ENCODE measurements at places on chromosomes 3 and 15. TPM values are rescaled to one million over a fixed set of nuclear protein-coding genes. Genes with fewer than 3 reads are reported as not detected.

GRCh38 chr3:100754563-100755334, 45.5 kb downstream of the TFG start:
- no peak for DNase-seq

DNA sequence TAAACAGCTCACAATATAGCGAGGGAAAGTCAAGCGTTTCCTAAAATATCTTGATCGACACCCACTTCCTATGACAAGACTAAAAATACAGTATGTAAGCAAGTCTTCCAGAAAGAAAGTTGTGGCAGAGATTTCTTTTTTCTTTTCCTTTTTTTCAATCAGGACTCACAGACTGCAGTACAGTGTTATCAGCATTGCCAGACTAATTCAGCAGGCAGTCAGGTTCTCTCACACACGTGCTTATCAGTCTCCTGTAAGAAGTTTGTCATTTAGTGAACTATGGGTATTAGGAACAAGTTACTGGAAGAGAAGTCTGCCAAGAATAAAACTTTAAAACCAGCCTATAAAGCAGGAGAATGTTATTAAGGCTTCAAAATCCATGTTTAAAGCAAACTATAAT, 32.8 kb upstream of the ZNF385D start:
- no peak for DNase-seq

DNA sequence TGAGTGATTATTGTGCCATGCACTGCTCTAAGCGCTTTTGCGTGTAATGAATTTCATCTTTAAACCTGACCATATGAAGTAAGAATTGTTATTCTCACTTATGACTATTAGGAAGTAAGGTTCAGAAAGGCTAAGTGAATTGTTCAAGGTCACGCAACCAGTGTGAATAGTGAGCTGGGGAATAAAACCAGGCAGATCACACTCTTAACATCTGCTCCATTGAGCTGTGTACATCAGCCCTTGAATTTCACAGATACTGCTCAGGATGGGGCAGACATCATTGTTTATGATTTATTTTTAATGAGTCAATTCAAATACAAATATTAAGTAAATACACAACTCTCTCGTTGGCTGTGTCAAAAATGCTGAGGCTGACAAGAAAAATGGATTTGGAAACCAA, 184.5 kb downstream of the FNDC3B start:
- no peak for DNase-seq

DNA sequence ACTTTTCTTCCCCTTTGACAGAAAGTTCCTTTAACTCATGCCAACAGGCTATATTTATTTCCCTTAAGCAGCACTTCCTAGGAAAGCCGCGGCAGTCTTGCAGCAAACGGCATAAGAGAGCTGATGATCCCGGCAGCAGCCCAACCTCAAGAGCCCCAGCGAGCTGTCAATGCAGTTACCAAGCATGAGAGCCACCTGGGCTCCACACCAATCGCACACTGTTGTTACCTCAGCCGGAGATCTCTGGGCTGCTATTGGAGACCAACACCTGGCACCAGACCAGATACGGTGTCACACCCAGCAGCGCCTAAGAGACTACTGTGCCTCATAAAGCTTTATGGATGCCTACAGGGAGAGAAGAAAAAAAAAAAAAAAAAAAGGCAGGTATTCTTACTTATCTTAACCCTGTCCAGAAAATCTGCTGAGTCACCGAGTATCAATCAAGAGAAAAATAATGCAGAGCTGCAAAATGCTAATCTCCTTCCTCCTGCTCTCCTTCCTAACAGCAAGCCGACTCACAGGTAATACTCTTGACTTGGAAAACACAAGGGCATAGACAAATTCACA, 11.7 kb downstream of the ABCC5 start:
- no peak for DNase-seq

DNA sequence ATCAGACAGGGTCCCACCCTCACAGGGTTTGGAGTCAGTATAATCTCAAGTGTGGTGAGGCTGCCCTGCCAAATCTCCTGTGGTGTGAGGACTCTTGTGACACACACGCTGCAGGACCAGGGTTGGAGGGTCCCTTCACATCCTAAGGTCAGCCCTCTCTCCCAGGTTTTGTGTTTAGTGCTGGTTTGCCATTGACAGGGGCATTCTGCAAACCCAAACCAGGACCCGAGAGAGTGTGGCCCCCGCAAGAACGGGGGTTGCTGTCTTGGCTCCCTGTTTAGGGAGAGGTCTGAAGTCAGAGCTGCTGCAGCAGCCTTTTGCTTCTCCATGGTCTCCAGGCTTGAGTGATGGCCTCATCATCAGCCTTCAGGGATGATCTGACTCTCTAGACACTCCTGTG, 14.7 kb downstream of the FAM107A start:
- DNase-seq = no peak

DNA sequence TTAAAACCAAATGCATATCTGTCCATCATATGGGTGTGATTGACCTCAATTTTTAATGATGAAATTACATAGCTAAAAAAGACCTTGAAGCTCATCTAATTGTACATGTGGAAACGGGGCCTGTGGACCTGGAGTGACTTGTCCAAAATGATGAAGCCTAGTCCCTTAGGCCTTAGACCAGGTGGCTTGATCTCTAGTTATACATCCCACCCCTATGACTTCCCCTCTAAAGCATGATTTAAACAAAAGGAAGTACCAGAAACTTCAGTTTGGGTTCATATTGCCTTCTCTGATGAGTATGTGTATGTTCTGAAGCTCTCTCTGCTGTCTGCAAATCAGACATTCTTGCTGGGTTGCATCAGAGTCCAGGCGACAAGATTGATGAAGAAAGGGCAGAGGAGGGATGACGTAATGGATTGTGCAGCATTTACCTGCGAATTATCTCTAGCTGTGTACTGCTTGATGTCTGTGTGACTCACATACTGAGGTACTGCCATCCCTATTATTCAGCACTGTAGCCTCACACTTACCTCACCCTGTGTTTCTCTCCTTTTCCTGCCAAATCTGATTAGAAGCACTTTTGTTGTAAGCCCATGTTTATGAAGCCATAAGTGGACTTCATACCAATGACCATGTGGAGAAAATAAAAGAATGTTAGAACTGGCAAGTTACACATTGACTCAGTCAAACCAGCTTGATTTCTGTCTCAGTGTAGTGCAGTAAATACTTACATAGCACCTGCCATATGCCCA, 111.5 kb downstream of the FILIP1L start:
- DNase-seq = no peak

DNA sequence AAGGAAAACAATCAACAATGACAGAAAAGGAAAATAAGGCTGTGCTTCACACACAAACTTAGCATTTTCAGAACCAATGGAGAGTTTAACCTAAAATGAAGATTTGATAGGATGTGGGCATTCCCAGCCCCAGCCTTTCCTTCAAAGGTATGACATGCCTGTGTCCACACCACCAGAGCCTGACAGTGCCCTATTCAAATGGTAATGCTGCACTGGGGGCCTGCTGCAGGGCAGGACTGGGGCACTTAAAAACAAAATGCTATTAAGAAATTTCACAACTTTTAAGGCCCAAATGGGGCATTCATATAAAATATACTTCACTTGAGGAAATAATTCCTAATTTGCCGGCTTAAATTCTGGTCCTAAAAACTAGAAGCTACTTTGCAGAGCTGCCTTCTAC, 30.9 kb upstream of the TKT start:
- no peak for DNase-seq

- DNase-seq = no peak
Observed at GRCh38 chr3:120636795-120637401, 40.8 kb downstream of the NDUFB4 start.

DNA sequence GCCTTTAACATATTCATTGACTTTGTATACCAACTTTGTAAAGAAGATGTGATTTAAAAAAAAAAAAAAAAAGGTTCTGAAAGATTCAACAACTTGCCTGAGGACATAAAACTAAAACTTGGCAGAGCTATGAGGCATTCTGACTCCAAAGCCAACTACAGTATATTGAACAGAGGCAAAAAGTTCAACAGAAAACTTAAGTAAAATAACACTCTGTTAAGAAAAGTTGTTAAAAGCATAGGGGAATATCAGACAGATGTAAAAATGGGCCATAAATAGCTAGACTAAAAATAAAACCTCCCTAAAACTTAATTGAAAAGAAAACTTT, 23.4 kb downstream of the GOLIM4 start:
- no peak for DNase-seq

DNA sequence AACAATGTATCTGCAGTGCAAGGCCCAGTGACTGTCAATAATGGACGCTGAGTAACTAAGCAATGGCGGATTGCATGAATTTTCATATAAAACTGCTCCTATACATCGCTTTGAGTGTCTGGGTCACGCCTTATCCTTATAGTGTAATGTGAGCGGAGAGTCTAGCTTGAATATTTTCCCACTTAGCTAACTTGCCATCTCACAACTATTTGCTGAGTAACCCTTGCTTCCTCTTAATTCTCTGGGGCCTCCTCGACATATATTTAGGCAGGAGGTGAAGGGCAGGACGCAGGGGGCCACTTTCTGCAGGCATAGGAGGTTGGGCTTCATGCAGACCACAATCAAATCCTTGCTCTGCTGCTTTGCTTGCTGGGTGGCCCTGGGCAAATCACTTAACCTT, 24.0 kb downstream of the ST8SIA2 start:
- DNase-seq = no peak

DNA sequence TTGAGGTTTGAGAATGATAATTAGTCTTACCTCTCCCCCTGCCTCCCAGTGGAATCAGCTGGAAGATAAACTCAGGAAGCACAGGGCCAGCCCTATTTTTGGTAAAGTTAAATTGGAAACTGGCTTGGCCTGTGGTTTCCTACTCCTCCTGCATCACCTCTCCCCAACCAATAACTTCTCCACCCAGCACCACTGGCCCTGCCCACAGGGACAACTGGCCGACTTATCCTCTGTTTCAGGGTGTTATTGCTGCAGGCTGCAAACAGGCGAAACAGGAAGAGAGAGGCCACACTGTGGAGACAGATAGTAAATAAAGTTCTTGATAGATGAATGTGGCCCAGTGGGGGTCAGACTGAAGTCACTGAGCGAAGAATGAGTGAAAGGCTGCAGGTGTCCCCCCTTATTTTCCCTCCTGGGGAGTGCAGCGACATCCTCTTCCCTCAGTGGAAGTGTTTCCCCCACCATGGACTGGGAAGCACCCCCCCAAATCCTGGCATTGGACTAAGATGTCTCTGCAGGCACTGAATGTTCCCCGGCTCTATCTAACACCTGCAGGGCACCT, 47.1 kb downstream of the PDIA5 start:
- DNase-seq = no peak

DNA sequence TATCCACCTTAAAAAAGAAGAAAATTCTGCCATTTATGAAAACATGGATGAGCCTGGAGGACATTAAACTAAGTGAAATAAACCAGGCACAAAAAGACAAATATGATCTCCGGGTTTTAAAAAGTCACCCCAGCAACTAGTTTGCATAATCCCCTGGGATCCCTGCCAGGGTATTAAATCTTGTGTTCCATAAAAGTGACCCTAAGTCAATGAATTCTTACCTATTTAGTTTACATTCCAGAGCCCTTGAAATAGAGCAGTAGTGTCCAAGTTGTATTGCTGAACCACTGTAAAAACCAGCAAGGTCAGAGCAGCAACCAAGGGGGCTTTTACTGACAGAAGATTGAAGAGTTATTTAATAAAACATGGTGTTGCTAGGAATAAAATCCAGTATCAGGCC, 716.8 kb upstream of the BCHE start:
- DNase-seq = no peak

DNA sequence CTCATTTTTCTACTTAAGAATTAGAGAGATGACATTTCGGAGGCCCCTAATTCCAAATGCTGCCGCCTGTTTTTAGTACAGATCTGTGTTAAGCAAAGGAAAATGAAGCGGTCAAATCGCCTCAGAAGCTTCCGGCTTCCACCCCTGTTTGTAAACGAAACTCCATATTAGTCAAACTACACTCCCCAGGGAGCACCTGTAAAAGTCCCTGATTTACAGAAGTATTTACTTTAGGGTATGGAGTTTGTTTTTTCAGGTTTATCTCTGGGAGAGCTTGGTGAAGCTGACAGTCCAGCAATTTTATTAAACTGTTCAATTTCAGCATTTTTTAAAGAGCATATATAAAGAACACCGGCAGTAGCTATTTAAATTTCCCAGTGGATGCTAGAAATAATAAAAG, 319.8 kb downstream of the FHIT start:
- DNase-seq = no peak

Gene ATP13A4
- total RNA-seq = 1.9 TPM

Gene FHIT
- 78.3 TPM for total RNA-seq

Gene ITPKA
- total RNA-seq = not detected

Gene GOLIM4
- 0.49 TPM for total RNA-seq
